Left kidney (tissue), 8 donors: ENCODE measurements at places on chromosomes 3 and 15. TPM values are rescaled to one million over a fixed set of nuclear protein-coding genes. Genes with fewer than 3 reads are reported as not detected.

DNA sequence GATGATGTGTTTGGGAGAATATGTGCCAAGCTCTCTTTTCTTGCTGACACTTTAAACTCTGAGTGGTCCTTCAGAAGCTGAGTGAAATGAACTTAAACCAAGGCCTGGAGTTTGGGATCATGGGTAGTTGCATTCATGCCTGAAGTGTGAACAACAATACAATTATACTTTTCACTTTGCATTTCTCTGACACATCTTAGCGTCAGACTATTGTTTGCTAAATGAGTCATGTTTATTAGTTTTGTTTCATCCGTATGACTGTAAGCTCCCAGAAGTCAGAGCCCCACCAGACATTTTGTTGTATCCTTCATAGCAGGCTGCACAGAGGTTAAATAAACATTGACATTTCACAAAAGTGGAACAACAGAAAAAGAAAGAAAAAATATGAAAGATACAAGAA lies 542.6 kb downstream of the TUSC7 start:
- DNase-seq: no peak

- no peak for DNase-seq
Measured at GRCh38 chr15:81887912-81888311, 157.9 kb downstream of the MEX3B start.

- DNase-seq: no peak
Measured at GRCh38 chr3:180855956-180856355, 56.5 kb upstream of the FXR1 start.

DNA sequence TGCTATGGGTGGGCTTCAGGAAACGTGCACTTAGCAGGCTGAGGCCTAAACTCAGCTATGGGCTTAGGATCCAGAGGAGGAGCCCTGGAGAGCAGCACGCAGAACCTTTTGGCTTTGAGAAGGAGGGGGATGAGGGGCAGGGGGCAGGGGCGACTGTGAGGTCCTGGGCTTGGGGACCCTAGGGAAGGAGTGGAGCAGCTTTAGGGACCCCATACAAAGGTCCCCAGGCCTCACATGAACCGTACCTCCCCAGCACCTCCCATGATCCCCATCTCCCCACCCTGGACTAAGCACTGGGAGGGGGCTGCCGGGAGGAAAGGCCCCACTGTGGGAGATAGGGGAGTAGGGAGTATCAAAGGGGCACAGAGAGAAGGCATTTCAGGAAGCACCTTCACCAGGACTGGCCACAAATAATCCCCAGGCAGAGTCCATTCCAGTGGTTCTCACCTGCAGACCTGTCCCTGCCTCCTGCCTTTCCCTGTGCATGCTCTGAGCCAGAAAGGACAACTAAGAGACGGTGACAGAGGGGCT lies 62.0 kb upstream of the KLF13 start:
- no peak for DNase-seq

DNA sequence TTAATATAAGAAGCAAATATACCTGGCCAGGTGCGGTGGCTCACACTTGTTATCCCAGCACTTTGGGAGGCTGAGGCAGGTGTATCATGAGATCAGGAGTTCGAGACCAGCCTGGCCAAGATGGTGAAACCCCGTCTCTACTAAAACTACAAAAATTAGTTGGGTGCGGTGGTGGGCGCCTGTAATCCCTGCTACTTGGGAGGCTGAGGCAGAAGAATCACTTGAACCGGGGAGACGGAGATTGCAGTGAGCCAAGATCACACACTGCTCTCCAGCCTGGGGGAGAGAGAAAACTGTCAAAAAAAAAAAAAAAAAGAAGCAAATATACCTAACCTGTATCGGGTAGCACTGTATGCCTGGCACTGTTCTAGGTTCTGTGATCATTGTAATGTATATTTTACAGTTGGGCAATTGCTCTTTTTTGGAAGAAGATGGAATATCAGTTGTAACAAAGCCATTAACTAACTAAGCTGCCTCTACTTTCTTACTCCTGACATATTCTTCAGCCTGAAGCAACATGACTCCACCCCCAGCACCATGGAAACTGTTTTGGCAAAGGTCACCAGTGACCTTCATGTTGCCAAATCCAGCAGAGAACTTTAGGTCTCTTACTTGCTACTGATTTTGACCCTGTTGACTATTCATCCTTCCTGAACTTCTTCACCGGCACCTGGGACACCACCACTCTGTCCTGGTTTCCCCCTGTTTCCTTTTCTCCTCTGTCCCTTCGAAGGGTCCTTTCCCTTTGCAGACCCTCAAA lies 203.8 kb downstream of the RPLP1 start:
- DNase-seq: no peak

DNA sequence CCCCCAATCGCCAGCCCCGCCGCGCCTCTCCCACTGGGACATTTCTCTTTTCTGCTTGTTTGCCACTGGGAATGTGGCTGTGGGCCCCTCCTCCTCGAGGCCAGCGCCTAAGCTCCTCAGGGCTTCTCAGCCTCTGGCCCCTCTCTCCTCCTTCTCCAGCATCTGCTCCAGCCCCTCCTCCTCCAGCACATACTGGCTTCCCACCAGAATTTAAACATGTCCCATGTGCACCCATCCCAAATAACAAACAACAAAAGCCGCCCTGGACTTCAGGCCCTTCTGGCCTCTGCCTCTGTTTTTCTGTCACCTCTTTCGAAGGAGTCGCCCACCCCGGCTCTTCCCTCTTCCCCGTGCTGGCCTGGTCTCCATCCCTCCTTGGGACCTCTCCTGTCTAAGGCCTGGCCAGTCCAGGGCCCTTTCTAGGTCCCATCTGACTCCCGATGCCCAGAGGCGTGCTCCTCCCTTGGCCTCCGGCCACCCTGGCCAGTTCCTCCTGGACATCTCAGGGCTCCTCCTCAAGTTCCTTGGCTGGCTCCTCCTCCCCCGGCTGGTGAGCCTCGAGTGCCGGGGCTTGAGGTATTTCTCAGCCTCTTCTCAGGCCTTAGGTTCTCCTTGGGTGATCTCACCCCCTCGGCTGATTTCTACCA lies 94.6 kb upstream of the SLC6A6 start:
- no peak for DNase-seq

Gene FEZF2
- polyA plus RNA-seq: not detected

Gene MST1
- polyA plus RNA-seq: 133 TPM

Gene FHIT
- 25.0 TPM for polyA plus RNA-seq
